ENCODE measurements at places on chromosomes 6 and 20.

- no peak for DNase-seq
Observed at GRCh38 chr20:45306431-45306982, at the start of gene RBPJL. RBPJL (plus strand) TSS chr20:45306840; CDS start chr20:45306923, 83 bp downstream.

- DNase-seq: no peak
Observed at GRCh38 chr6:148509119-148509799, 166.6 kb downstream of the SASH1 start.

- no peak for DNase-seq
Observed at GRCh38 chr6:128848212-128848935, 34.6 kb upstream of the LAMA2 start.

GRCh38 chr20:31922181-31922580 is 29.7 kb downstream of the PDRG1 start:
- DNase-seq: no peak

- DNase-seq: no peak
Observed at GRCh38 chr6:91482498-91482897, 895.6 kb upstream of the MAP3K7 start.

- no peak for DNase-seq
Observed at GRCh38 chr6:148306286-148306685, 36.4 kb upstream of the SASH1 start.

- no peak for DNase-seq
Observed at GRCh38 chr6:122623279-122623678, 13.1 kb downstream of the PKIB start.

GRCh38 chr6:87825821-87826221 is 123.8 kb upstream of the AKIRIN2 start:
- DNase-seq: no peak

DNA sequence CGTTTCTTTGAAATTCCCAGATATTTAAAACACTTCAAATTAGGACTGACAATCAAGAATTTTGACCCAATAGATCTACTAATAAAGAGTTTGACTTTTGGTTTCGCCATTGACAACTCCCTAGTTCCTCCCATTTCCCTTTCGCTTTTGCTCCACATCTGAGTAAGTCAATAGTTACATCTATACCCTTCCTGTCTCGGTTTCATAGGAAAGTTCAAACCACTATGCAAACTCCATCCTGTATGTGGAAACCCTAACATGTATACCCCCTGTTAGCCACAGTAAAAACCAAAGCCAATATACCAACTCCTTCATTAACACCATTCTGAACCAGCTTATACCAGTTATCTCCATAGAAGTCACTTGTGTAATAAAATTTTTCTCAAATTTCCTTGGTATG is 311.1 kb downstream of the MMUT start:
- no peak for DNase-seq

- no peak for DNase-seq
Observed at GRCh38 chr6:165602291-165602690, 60.8 kb downstream of the PDE10A start.

DNA sequence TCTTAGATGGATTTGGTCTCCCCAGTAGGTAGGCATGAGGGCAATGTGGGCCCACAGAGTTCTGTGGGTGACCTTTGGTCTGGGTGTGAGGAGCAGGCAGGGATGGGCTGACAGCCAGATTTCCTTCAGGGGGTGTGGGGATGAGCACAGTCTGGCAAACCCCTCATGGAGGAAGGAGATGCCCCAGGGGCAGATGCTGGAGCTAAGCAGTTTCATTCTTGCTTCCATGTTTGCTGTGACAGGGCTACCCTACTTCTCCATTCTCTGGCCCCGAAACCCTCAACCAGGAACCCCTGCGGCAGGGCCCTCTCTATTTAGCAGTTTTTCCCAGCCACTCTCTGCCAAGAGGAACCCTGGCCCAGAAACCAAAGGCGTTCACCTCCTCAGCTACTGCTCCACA is 40.4 kb downstream of the GCLC start:
- no peak for DNase-seq

- DNase-seq: no peak
Observed at GRCh38 chr6:25053875-25054371, 118.2 kb upstream of the RIPOR2 start.

- no peak for DNase-seq
Observed at GRCh38 chr6:138648127-138648526, 125.4 kb upstream of the CCDC28A start.

DNA sequence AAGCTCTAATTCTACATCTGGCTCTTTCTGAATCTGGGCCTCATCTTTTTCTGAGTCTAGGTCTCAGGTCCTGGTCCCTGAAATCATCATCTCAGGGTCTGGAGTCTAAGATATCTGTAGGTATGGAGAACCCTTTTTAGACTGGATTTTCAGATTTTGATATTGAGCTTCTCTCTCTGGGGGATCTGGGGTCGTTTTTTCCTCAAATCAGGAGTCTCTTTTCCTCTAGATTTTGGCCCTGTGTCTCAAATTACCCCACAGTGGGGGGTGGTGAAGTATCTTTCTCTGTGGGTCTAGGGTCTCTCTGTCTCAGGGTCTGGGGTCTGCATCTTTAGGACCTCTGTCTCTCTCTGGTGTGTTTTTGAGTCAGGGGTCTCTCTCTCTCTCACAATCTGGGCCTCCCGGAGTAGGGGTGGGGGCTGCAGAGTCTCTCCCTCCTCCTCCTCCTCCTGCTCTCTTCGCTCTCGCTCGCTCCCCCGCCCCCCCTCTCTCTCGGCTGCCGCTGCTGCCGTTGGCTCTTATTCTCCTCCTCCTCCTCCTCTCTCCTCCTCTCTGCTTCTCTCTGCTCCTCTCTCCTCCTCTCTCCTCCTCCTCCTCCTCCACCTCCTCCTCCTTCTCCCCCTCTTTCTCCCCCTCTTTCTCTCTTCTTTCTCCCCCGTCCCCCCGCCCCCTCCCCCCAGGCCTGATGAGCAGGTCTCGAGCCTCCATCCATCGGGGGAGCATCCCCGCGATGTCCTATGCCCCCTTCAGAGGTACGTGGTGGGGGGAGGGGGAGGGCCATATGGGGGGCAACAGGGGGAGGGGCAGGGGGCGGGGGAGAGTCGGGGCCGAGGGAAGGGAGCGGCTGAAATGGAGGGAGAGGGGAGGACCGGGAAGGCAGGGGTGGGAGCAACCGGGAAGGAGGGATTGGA is at the start of gene SYNGAP1:
TSS of gene SYNGAP1 (plus strand) at position 486 of the 911 bp plus-strand sequence. CDS start at position 686, 200 bp downstream.
- DNase-seq: no peak

DNA sequence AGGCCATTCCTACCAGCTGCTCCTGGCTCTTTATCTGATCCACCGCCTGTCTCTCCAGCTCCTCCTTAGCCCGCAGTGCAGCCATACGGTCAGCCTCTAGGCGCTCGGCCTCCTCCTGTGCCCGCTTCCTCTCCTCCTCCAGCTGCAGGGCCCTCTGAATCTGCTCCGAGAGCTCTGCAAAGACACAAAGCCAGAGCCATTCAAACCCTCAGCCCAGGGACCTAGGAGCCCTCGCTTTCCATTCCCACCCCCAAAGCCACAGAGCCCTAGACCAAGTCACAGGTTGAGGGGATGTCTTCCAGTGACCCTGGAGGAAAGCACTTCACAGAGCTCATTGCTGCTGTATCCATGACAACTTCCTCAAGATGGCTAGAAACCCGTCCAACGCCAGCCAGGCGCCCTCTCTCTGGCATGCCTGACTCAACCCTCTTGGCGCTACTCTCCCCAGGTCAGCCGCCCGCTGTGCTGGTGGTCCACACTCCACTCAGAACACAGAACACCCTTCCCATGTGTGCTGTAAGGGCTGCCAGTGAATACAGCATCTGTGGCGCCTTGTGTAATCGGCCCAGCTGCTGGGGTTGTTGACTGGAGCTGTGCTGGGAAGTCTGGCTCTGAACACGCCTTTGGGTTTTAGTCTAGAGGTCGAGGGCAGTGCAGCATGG is 49.3 kb downstream of the EZR start:
- no peak for DNase-seq

DNA sequence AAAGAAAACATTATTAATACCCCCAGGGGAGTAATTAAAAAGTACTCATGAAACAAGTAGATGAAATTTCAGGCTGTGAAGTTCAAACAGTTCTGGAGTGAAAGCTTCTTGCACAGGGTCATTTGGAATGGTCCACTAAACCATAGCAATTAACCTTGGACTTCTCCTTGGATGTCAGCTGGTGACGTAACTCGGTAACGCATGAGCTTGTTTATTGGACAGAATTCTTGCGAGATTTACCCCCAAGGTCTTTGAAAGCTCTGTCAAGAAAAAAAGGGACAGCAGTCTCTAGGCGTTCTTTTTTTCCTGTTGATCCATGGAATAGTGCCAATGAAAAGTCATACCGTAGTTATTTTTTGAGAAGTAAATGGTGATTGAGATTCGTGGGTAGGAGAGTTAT is 2.2 kb downstream of the CD83 start:
- DNase-seq: no peak

DNA sequence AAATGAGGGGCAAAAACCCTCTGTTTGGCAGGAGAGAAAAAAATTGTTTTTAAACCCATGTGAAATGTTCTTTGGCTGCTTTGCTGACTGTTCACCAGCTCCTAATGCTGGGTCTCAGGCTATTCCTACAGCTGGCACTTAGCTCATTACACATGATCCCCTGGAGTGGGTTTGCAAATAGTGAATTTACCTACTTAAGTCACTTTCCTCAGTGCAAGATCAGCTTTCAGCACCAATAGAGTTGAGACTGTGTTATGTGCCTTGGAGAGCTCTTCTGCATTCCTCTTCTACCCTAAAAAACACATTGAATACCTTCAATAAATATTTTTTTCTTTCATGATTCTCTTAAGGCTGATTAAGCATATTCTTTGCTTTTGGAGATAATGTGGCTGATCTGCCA is 58.4 kb upstream of the PRDM1 start:
- no peak for DNase-seq
